ENCODE measurements at places on chromosomes 3 and 15.

GRCh38 chr3:179606534-179607085 is 2.0 kb downstream of the NDUFB5 start:
- DNase-seq = no peak

DNA sequence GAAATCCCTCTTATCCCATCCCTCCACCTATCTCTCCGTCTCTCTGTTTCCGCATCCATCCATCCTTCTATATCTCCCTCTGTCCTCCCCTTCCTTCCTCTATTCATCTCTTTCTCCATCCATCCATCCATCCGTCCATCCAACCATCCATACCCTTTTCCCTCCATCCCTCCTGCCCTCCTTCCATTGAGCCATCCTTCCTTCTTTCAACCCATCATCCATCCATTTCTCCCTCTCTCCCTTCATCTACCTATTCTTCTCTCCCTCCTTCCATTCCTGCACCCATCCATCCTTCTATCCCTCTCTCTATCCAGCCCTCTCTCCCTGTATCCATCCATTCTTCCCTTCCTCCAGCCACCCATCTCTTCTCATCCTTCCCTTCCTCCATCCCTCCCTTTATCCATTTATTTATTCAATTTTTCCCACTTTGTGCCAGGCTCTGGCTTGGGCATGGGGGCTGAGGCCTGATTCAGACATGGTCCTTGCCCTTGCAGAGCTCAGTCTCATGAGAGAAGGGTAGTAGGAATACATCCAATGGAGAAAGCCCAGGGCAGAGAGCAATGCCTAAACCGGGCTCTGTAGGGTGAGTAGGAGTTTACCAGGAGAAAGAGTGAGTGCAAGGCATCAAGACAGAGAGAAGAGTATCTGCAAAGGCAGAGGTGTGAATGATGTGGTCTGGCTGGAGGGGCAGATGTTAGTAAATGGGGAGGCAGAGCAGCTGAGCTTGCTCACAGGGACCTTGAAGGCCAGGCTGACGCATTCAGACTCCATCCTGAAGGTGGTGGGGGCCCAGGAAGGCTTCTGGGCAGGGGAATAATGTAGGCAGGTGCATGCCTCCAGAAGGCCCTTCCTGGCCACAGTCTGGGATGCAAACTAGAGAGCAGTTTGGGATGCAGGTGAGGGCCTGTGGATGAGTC is 19.5 kb upstream of the FBLN2 start:
- no peak for DNase-seq

DNA sequence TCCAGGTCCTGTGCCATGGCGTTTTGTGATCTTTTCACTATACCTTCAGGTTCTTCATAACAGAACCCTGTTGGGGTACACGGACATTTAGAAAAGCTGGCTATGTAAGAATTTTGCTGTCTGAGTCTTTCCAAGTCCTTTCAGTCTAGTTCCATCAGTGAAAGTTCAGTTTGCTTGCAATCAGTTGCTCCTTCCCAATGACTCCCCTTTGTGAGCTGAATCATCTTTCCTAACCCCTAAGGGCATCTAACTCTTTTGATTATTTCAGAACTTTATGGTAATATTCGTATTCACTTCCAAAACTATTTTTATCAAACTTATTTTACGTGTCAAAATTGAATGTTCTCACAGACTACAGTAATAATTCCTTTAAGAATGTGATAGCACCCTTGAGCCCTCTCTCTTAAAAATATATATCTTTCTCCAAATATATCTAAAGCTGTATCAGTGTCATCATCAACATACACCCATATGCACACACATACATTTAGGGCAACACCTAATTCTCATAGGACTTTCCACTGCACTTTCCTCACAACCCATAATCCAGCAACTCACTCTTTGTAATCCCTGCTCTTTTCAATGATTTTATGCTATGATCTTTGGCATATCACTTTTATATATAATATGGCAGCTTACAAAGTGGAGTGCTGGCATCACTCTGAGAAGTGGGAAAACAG is 263.7 kb downstream of the GBE1 start:
- no peak for DNase-seq

- no peak for DNase-seq
Measured at GRCh38 chr3:38163841-38164642, 1.3 kb upstream of the OXSR1 start.

DNA sequence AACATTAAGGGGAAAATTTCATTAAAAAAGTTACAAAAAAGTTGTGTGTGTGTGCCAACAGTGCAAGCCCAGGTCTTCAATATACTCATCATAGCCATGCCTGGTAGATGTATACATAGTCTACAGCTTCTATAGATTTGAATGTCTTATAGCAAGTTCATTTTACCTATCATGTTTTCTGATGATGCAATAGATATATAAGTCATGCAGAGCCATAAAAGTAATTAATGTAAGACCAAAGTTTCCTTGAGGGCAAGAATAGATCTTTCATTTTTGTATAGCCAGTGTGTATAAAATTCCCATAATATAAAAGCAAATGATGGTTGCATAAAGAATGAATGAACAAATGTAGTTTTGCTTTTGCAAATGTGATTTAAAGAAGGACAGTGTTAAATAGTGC is 1138.4 kb downstream of the TBL1XR1 start:
- DNase-seq = no peak

DNA sequence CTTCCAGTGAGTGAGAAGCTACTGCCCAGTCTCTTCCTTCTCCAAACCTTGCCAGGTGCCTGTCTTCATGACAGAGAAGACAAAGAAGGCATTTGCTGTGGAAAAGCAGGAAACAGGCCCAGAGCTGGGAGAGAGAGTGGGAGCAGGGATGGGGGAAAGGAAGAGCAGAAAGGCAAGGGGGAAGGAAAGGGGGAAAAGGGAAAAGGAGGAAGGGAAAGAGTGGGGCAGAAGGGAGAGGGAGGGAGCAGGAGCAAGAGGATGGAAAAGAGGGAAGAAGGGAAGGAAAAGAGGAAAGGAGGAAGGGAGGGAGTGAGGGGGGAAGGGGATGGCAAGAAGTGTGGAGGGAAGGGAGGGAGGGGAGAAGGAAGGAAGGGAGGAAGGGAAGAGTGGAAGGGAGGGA is 121.2 kb upstream of the LINGO1 start:
- no peak for DNase-seq

GRCh38 chr3:151873398-151873797 is at the start of gene SUCNR1:
SUCNR1 (plus strand) TSS chr3:151873643; CDS start chr3:151879893, 6,250 bp downstream.
- no peak for DNase-seq

- no peak for DNase-seq
Measured at GRCh38 chr3:141328286-141329166, 39.8 kb upstream of the ZBTB38 start.

DNA sequence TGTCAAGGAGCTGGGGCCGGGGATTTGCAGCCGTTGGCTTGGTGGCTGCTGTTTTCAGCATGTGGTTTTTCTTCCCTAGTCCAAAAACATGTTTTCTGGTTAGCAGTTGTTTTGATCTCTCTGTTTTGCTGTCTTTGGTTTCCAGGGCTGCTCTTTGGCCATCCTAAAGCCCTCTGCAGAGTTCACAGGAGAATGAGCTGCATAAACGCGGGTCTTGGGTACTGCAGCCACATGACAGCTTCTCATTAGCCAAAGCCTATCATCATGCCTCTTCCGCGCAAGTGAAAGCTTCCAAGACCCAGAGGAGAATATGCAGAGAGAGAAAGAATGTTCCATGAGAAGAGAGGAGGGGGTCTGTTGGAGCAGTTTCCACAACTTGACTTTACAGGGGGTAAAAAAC is 138.5 kb downstream of the NTRK3 start:
- DNase-seq = no peak

GRCh38 chr3:173622166-173622565 is 224.6 kb downstream of the NLGN1 start:
- no peak for DNase-seq

DNA sequence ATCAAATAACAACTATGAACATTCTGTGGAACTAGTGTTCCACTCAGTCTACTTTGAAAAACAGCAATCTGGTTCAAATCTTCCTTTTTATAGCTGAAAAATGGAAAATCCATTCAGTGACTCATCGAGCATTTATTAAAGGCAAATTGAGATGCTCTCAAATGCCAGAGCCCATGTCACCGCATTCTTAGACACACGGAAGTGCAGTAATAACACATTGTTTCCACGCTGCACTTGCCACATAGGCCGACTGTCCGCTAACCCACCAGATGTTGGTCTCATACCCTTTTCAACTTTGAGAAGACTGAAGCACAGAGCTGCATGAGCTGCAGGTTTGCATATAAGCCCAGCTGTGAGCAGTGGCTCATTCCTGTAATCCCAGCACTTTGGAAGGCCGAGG is 95.9 kb downstream of the TMEM266 start:
- DNase-seq = no peak

GRCh38 chr3:9843715-9844438 is at the start of gene RPUSD3:
RPUSD3 (minus strand) TSS chr3:9844008; CDS start chr3:9843990, 18 bp downstream.
- peak; percentile 96 for DNase-seq

DNA sequence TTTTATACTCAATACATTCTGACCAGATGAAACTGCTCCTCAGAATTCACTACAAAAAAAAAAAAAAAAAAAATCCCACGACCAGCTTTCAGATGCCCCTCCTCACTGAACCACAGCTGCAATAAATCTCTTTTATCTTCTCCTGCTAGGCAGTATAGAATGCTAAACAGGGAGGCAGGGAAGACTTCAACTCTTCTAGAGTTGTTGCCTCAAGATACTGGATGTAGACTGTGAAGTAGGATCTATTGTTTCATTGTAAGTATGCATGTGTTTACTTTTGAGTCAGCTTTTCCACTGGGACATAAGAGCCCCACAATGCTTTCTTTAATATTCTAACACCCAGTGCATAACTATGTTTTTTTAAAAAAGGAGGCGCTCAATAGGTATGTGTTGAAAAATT is 401.4 kb downstream of the TBL1XR1 start:
- no peak for DNase-seq

GRCh38 chr15:40439461-40439959 is 1.2 kb upstream of the BAHD1 start:
- DNase-seq = no peak

DNA sequence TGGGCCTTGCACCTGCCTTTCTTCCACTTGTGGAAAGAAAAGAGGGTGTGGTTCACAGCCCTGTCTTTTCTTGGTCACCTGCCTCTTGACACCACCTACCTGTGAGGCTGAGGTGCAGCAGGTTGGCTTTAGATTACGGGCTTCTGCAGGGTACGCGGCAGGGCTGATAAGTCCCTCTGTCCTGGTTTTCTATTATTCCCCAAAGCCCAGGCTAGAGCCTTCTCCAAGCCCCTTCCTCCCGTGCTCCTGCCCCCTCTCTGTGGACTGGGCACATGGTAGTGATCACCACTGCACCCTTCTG is 44.8 kb upstream of the HACD2 start:
- no peak for DNase-seq

GRCh38 chr15:36887214-36887961 is 213.0 kb downstream of the MEIS2 start:
- no peak for DNase-seq

DNA sequence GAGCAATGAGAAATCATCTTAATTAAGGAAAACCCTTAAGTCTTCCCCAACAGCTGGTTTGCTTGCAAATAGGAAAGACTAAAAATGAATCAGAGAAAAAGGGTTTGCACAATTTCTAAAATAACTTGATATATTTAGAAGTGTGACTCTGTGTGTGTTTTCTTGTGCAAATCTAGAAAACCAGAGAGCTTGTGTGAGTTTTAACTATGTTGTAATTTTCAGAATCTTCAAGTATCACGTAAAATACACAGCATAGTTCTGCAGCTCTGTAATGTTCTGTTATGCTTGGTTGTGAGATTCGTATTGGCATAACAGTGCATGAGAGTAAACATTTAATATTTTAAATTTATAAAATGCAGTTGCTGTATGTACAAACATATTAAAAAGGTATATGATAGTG is 74.7 kb upstream of the GAP43 start:
- no peak for DNase-seq

DNA sequence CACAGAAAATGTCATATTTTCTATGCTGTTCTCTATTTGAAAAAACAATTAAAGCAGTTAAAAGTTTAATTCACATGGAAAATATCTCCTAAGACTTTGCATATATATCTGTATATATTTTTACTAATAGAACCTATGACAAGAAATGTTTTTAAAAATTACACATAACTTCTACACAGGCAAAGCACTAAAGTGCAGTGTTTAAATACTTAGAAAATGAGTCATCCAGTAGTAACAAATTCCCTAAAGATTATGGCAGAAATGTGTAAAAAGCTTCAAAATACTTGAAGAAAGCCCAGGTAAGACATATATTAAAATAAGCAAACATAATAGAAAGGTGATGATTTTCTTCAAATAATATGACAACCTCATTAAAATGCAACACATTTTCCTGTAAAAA is 236.6 kb downstream of the TBC1D5 start:
- DNase-seq = no peak

GRCh38 chr3:154227531-154227930 is 96.8 kb downstream of the DHX36 start:
- no peak for DNase-seq

GRCh38 chr3:55854494-55854893 is 367.4 kb upstream of the WNT5A start:
- DNase-seq = no peak

DNA sequence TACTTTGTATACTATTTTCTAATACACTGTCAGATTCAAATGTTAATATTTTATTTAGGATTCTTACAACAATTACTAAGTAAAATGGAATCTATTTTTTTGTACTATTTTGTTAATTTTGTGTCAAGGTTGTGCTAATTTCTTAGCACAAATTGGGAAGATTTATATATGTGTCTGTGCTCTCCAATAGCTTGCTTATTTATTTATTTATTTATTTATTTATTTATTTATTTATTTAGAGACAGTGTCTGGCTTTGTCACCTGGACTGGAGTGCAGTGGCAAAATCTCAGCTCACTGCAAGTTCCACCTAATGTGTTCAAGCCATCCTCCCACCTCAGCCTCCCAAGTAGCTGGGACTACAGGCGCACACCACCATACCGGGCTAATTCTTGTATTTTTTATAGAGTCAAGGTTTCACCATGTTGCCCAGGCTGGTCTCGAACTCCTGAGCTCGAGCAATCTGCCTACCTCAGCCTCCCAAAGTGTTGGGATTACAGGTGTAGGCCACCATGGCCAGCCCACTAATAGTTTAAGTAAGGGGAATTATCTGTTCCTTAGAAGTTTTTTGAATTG is 34.6 kb downstream of the CTXND1 start:
- no peak for DNase-seq

DNA sequence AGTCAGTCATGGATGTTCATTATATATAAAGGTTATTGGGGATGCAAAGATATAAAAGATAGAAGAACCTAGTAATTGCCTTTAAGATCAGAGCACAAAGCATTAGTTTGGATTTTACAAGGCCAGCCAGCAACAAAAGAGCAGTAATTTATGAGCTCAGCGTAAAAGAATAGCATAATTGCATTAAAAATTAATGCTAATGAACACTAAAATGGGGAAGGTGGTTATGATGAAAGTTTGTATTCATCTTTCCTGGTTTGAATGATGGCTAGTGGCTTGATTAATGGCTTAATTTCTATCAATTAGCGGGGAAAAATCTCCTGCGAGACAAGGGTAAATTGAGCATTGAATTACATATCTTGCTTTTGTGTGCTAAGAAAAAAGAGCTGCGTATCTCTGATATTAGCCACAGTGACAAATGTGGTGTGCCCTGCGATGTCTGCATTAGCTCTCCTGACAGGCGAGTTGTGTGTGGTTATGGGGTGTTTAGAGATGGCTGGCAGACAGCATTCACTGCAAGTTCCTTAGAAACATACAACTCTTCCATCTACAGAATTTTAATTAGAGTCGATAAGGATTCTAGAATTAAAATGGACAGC is 42.8 kb upstream of the MLF1 start:
- DNase-seq = no peak
